ENCODE measurements at places on chromosomes 2 and 18.

- DNase-seq: no peak
Observed at GRCh38 chr18:60746919-60747318, 374.3 kb upstream of the MC4R start.

GRCh38 chr2:122519366-122519765 lies 763.9 kb downstream of the TSN start:
- DNase-seq: no peak

GRCh38 chr2:223586261-223586660 lies 15.9 kb downstream of the SCG2 start:
- no peak for DNase-seq

DNA sequence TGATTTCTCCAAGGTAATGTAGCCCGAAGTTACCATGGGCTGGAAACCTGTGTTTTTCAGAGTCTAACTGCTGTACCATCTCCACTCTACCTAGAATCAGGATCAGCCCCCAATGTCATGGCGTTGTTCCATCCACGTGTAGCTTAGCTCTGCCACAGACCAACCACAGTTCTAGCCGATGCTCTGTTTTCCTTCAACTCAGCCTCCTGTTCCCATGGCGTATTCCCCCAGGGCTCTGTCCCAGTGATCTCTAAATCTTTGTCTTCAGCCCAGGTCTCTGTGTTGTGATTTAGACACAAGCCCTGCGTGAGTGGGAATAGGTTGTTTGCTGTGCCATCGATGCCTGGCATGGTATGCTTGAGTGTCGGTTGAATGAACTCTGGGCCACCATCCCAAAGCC lies 53.4 kb downstream of the LPIN1 start:
- no peak for DNase-seq

GRCh38 chr2:119158563-119159347 lies at the start of gene C1QL2:
Gene C1QL2, minus strand, starts transcription at chr2:119158751. Its CDS starts 482 bp downstream, at chr2:119158269.
- peak; percentile 22 for DNase-seq

GRCh38 chr18:44198612-44199284 lies 481.9 kb upstream of the SETBP1 start:
- no peak for DNase-seq
